ENCODE measurements at places on chromosomes 3 and 15.
A peak's percentile ranks its signal among the peaks of the same experiment; 100 is the strongest.

GRCh38 chr3:123371426-123371825 is 77.5 kb downstream of the ADCY5 start:
- no peak for DNase-seq

GRCh38 chr3:138946663-138947494 is at the start of the genes FOXL2 and FOXL2NB:
Gene FOXL2, minus strand, starts transcription at chr3:138947137. Its CDS starts 415 bp downstream, at chr3:138946722.
Gene FOXL2NB, plus strand, starts transcription at chr3:138947217. Its CDS starts 148 bp downstream, at chr3:138947365.
- DNase-seq: peak; percentile 35

- DNase-seq: no peak
Measured at GRCh38 chr3:149382101-149382467, 4.6 kb upstream of the TM4SF1 start.

GRCh38 chr3:141255846-141256261 is 24.2 kb downstream of the PXYLP1 start:
- DNase-seq: peak; percentile 72

GRCh38 chr3:176275113-176275512 is 922.2 kb downstream of the TBL1XR1 start:
- no peak for DNase-seq

DNA sequence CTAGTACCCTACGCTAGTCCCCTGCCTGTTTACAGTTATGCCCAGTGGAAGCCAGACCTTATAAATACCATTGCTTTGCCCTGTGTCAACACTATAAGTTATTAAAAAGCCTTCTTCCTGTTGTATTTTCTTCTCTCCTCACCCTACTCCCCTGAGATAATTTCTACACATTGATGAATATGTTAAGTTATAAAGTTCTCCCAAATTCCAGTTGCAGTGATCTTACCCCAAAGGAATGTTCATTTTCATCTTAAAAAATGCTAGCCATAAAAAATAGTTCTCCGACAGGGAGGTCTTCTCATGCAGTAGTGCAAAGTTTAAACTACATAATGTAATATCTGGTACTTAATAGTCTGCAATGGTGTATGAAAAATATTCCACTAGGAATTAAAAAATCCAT is 58.6 kb downstream of the MAP2K5 start:
- DNase-seq: no peak

DNA sequence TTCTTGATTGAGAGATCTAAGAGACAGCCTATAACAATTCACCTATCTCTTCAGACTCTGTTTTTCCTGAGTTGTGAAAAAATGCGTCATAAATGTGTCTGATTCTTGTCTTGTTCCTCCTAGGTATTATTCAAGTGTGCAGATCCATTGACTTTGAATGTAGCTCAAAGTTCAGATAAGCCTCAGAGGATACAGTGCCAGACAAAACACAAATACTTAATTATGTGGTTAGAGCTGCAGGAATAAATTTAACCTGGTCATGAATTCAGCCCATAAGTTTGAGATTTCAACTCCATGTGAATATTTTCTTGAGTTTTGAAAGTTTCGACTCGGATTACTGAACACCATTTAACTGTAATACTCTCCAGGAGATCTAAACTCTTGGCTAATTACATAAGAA is 174.0 kb downstream of the ECT2 start:
- no peak for DNase-seq

- no peak for DNase-seq
Measured at GRCh38 chr15:71532994-71533393, 277.4 kb upstream of the NR2E3 start.

- DNase-seq: no peak
Measured at GRCh38 chr15:42504631-42505030, 9.2 kb downstream of the SNAP23 start.

GRCh38 chr3:20069178-20069532 is 28.9 kb downstream of the KAT2B start:
- DNase-seq: no peak

GRCh38 chr3:69240651-69241568 is 118.5 kb upstream of the LMOD3 start:
- DNase-seq: no peak

- no peak for DNase-seq
Measured at GRCh38 chr15:63587527-63587926, 9.7 kb upstream of the FBXL22 start.

- no peak for DNase-seq
Measured at GRCh38 chr3:161014843-161015749, 90.1 kb downstream of the B3GALNT1 start.

GRCh38 chr3:109115451-109115850 is 2.5 kb downstream of the MORC1 start:
- DNase-seq: no peak

GRCh38 chr3:110620118-110620517 is 451.5 kb upstream of the NECTIN3 start:
- no peak for DNase-seq

DNA sequence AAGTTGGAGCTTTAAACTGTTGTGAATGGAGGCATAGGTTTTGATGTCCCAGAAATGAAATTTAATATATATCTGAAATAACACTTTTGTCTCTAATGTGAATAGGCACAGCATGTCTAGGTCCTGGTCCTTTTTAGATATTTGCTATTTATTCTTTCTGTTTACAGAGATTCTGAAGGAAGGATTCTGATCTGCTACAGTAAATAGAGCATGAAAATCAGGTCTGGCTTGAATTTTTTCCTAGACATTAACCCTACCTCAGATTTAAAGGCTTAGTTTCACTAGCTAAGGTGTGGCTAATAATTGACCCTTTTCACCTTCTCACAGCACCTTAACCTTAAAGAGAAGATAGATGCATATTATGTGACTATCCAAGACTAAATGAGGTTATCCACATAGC is 48.0 kb upstream of the SYNPR start:
- no peak for DNase-seq

- DNase-seq: peak; percentile 94
Measured at GRCh38 chr15:40354408-40355171, 3.4 kb upstream of the DISP2 start.

GRCh38 chr15:79015416-79015815 is 70.6 kb upstream of the CTSH start:
- DNase-seq: no peak

DNA sequence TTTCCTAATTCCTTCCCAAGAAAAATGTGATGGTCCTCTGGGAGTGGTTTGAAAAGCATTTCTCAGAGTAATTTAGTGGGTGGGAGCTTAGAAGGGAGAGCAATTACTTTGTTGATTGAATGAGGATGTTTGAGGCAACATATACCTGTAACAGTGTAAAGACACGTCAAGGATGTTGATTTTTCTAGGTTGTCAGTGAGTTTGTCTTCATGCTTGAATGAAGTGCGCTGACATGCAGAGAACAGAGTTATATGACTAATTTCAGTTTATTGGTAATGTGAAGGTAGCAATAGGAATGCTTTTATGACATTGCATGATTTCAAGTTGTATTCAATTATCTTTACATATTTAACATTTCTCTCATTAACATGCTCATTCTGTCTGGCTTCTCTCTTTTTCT is 286.9 kb downstream of the NFKBIZ start:
- no peak for DNase-seq

- DNase-seq: no peak
Measured at GRCh38 chr15:85748729-85749128, 46.0 kb downstream of the KLHL25 start.

DNA sequence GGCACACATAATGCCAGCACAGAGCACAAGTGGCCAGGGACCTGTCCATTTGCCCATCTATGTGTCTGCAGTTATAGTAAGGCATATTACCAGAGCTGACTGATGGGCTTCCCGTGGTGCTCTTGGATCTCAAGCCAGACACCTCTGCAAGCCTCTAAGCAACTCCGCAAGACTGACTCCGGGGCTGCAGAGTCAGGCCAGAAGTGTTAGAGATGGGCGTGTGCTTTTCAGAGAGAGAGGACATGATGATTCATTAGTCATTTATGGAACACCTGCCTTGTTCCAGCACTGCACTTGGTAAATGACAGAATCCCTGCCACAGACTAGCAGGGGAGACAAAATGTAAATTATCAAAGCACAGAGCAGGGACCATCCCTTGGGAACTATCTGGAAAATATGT is 559.0 kb downstream of the PDCD6IP start:
- DNase-seq: no peak

GRCh38 chr3:46496746-46497555 is 825 bp upstream of the RTP3 start:
- DNase-seq: no peak

DNA sequence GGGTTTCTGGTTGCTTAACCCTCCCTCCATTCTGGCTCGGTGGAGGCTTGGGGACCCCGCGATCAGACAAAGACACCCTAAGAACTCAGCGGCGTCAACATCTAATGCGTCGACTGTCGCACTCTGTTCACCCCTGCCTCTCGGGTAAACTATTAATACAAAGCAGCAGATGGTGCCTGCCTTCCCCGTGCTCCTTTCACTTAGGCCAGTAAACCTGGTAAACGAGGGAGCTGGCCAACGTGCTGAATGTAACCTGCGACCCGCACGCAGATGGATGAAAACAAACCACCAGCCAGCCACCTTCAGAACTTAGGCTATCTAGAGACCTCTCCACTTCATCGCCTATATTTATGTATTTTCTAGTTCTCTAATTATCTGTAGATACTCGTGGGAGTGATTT is 848 bp upstream of the CADPS start:
- peak; percentile 16 for DNase-seq
